ENCODE measurements at places on chromosomes 2 and 18.

GRCh38 chr18:75783566-75784281, 356.2 kb upstream of the SMIM21 start:
- no peak for DNase-seq

DNA sequence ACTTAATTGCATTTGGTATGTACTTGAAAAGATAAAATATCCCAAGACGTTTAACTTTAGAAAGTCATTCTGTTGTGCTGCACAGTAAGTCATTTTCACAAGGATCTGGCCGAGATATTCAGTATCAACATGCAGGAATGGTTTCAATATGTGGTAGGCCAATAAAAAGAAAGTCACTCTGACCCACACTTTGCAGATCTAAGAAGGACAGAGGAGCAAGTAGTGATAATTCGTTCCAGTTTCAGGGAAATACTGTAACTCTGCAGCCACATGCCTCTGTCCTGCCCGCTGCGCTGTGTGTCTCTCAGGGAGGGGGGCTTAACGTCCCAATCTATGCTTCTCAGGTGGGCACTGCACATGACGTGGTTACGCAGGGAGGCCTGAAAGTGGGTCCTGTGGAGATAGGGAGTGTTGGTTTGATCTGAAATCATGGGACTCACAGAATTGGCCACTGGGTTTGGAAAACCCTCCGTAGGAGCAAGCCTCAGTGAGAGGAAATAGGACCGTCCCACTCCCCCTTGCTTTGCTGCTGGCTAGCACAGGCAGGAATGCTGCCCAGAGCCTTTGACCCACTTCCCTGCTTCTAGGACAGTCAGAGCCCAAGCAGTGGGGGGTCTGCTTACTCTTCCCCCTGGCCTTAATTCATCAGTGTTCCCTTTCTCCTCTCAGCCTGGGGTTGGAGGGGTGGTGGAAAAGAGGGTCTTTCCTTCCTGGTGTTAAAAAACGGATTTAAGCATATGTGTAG, 314.7 kb upstream of the SPRED2 start:
- DNase-seq, result no peak

- no peak for DNase-seq
Measured at GRCh38 chr2:157938556-157938955, 62.4 kb upstream of the ACVR1 start.

DNA sequence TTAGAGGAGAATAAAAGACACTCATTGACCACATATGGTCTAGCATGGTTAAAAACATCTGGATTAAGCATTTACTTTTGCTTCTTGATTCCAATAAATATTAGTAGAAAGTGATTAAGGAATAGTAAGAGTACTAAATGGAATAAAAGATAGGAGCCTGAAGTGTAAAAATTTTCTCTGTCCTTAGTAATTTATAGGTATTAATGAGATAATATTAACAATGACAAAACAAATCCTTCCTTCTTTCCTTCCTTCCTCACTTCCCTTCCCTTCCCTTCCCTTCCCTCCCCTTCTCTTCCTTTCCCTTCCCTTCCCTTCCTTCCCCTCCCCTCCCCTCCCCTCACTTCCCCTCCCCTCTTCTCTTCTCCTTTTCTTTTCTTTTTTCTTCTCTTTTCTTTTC, 797.5 kb upstream of the NRXN1 start:
- no peak for DNase-seq

DNA sequence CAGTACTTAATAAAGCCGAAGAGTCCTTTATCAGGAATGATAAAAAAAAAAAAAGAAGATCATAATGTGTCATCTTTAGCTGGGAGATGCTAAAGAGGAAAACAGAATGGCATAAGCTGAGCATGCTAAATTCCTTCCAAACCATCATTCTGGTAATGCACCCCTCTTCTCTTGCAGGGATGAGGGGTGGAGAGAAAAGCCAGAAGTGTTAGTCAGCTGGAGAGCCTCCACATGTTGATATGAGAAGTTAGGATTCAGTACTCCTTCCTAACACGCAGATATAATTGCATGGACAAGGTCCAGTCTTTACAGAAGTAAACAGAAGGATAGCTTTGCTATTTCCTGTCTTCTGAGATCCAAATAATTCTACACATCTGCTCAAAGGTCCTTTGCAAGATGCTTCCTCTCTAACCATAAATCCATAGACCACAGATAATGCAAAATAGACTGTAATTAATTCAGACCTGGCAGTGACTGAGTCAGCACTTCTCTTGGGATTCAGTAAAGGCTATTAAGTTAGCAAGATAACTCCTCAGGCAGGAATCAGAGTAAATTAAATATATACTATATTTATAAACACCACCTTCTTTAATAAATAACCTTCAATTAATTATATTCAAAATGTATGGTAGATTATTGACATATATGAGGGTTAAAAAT, 930.0 kb upstream of the KLHL29 start:
- DNase-seq, result no peak

- DNase-seq, result no peak
Measured at GRCh38 chr2:64982311-64982857, 6.8 kb upstream of the SLC1A4 start.

DNA sequence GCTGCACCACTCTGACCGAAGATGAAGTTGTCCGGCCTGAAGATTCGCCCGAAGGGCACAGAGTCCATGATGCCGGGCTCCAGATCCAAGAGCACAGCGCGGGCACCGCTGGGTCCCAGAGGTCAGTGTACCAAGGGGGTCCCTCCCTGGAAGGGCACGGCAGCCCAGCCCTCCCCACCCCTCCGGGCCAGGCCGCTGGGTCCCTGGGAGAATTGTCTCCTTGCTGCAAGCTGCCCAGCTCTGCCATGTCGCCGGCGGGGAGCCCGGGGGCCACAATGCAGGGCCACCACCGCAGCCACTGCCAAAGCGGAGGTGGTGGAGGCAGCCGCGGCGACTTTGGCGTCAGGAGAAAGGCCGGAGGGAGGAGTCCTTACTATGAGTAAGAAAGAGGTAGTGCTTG, 189.5 kb upstream of the CYRIA start:
- no peak for DNase-seq

DNA sequence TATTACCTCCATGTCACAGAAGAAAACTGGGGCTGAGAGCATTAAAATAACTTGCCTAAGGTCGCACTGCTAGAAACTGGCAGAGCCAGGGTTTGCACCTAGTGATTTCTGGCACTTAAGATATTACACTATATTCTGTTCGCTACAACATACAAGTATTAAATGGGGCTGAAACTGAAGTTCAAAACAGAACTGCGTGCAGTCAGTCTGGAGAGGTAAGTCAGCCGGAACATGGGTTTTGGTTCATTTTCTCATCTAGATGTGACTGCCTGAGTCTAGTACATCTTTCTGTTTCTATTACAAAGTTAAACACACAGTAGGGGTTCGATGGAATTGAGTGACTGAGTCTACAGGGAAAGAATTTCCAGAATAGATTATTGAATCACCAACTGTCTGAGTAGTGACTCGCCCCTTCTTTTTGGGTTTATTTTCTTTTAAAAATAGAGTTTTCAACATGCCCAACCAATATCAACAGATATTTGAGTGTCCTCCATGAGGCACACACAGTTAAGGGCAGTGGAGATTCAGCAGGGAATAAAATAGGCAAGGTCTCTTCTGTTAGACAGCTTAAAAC, 150.8 kb downstream of the RNF152 start:
- no peak for DNase-seq

GRCh38 chr18:80188643-80189530, 58.4 kb downstream of the PARD6G start:
- DNase-seq, result no peak

DNA sequence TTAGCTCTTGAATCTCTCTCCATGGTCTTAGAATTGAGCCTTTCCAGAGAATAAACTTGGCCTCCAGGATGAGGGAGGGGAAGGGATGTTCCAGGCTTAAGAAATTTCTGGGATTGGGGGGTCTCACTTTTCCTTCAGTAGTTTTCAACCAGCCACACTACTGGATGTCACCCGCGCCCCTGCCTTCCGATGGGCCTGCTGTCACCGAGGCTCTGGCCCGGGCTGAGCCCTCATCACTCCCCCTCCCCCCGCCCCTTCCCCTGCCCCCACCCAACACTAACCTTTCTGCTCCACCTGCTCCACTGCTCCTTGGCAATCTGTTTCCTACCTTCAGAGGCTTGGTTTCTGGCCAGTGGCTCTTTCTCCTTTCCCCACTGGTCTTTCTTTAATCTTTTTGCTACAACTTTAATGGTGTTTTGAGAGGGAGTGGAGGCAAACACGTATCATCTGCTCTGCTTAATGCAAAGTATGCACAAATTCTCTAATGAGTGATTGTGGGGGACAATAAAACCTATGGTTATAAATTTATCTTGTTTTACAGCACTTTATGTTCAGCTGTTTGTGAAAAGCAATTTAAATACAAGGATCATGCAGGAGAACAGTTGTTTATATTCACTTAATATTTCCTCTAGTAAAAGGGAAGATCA, 155.1 kb downstream of the WDSUB1 start:
- DNase-seq, result no peak

GRCh38 chr2:120783371-120783791, 47.7 kb downstream of the GLI2 start:
- DNase-seq, result no peak

DNA sequence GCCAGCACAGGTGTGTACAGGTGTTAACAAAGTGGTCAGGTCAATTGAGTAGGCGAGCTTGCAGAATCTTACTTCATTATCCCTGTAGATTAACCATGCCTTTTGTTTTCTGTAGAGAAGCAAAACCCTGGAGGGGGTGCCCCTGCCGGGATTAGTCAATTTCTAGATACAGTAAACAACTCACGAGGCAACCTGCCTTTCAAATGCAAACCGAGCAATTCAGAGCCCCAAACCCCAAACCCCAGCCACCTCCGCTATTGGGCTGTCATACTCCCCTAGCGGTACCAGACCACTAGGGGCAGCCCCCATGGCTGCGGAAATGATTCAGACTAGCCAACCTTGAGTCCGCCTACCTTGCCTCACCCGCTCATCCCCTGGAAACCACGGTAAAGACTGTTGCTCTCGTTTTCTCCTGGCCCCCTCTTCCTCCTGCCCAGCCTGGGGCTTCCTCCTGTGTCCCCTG, 61.4 kb upstream of the KIF5C start:
- peak; percentile 18 for DNase-seq

DNA sequence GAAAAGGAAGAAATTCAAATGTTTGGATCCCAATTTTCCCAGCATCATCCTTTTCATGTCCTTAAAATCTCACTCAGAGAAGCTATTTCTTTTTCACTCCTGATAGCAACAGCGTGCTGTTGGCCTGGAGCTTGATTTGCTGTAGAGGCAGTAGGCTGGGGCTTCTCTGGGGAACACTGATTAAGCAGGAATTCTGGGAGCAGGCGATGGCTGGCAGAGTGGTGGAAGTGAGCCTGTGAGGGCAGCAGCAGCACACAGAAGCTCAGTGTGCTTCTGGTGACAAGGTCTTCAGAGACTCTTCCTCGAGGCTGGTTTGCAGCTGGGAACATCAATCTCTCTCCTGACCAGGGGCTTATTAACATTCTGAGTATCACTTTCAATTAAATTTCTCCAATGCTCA, 284.6 kb downstream of the DPP10 start:
- DNase-seq, result no peak

DNA sequence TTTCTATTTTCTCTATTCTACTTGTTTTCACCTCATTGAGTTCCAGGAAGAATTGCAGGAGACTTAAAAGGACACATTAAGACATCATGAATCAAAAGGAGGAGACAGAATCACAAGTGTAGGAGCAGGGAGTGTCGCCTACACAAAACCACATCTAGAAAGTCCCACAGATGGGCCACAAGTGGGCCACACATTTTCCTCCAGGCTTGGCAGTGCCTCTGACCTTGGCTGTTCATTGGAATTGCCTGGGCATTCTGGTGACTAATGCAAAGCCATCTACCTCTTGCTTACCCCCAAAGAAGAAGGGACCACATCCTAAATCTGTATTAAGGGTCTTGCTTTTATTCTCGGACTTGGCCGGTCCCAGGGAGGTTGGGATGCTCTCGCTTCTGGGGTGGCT, 103.6 kb downstream of the KLHL29 start:
- DNase-seq, result no peak

DNA sequence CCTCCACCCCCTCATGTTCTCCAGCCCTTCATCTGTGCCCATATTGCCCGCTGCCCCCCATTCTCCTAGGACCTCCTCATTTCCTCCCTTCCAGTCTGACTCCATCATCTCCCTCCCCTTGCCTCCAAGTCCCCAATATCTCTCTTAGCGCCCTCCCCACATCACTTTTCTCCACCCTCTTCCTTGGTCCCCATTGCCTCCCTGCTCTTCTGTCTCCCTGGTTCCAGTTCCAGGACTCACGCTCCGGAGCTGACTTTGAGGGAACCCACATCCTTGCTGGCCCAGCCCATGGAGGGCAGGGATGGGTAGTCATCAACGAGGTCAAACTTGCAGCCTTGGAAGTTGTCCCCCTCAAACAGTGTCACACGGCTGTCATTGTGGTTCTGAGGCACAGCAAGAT, 2.6 kb downstream of the CRYBA2 start:
- DNase-seq, result no peak

DNA sequence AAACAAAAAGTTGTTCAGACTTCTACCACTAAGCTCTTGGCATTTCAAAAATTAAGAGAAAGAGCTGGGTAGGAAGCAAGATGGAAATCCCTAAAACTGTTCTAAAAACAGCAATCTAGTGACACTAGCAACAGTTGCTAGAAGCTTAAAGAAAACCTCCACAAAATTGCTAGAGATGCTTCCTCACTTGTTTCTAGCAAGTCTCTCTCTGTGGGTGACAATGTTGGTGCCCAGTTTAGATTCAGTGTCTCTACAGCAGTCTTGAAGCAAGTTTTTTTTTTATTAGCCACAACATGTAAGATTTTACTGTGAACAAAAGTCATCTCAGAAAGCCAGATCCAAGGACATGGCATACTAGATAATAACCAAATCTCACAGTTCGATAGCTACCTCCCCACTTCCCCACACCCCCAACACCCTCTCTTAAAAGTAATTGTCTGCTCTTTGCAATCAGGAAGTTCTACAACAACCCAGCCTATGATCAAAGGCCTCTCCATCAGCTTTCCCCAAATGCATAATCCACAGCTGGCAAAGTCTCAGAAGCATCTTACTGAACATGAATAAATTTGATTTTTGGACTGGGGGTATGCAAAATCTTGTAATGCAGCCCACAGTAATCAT, 70.0 kb downstream of the ANKRD44 start:
- no peak for DNase-seq

DNA sequence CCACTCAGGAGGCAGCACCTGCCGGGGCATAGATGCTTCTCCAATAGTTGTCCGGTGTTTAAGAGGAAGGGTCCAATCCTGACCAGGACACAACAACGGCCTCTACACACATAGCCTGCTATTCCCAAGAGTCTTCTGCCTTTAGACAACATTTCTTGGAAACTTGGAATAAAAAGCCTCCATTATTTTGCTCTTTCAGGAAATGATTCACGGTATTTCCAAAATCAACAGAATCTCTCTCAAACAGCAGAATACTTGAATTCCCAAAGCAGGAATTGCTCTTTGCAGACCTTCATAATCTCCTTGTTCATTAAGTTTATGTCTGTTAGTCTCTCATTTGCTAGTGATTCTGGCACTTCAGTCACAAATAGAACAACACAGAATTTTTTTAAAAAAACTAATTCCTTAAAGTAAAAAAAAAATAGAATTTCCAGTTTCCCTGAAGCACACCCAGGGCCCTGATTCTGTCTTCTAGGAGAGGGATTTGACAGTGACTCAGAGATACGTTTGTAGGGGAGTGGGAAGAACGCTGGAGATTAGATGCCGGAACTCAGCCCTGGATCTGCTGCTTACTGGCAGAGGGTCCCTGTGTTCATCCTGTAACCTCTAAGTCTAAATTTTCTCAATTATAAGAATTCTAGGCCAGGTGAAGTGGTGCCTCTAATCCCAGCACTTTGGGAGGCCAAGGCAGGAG, 74.7 kb downstream of the NAB1 start:
- DNase-seq, result no peak

GRCh38 chr18:58850786-58851469, 13.7 kb upstream of the ZNF532 start:
- no peak for DNase-seq

- no peak for DNase-seq
Measured at GRCh38 chr2:86352137-86352726, 14.8 kb upstream of the REEP1 start.

Measured in stimulated activated CD8-positive, alpha-beta memory T cell treated with anti-CD3 and anti-CD28 coated beads, Interleukin-7, amount 100 ng/mL, for 1 hour (primary cell).